ENCODE measurements at places on chromosomes 16 and 17. TPM values are rescaled to one million over a fixed set of nuclear protein-coding genes. Genes with fewer than 3 reads are reported as not detected.
A peak's percentile ranks its signal among the peaks of the same experiment; 100 is the strongest.

CCL7 gene
- not detected for total RNA-seq

USP43 gene
- 11.2 TPM for total RNA-seq

SPIRE2 gene
- total RNA-seq: 12.8 TPM

RNF227 gene
- 1.6 TPM for total RNA-seq

VWA3A gene
- total RNA-seq: 0.17 TPM

CCL3 gene
- not detected for total RNA-seq

RCVRN gene
- total RNA-seq: not detected

ZNF174 gene
- 13.4 TPM for total RNA-seq

TP53TG3F gene
- not detected for total RNA-seq

ZNF469 gene
- 5.1 TPM for total RNA-seq

NACA2 gene
- not detected for total RNA-seq

FCSK gene
- 14.1 TPM for total RNA-seq

LLGL2 gene
- total RNA-seq: 108 TPM

GH1 gene
- not detected for total RNA-seq

ETV4 gene
- total RNA-seq: 83.0 TPM

DNA sequence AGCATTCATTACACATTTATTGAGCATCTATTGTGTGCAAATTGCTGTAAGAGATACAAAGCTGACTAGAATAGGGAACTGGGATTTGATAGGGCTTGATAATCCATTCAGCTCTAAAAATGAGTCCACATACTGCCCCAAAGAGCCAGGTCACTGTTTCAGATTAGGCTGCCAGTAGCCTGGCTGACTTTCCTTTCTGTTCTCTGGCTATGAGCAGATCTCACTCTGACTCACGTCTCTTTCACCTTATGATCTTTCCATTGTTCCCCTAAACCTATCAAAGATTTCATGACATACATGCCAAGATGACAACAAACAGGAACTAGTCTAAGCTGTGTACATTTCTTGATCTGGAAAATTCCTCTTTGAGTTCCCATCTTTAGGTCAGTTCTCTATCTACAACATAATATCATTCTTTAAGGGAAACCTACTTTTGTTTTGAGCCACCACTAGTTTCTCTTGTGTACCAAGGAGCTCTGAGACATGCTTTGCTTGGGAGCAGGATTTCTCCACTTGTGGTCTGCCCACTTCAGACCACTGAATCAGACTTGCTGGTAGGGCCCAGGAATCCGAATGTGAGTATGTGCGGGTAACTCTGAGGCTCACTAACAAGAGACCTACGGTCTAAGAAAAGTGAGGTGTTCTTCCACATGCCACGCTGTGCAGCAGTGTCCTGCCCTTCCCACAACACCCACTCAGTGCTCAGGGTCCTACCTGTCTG is 40.9 kb upstream of the ICAM2 start:
- DNase-seq: no peak

GRCh38 chr17:73765824-73766563 is 121.7 kb upstream of the SDK2 start:
- no peak for DNase-seq

- DNase-seq: no peak
Observed at GRCh38 chr16:48592839-48593429, 17.0 kb downstream of the N4BP1 start.

- peak; percentile 83 for DNase-seq
Observed at GRCh38 chr16:85751698-85752501, 1.0 kb upstream of the C16orf74 start.

- DNase-seq: peak; percentile 5
Observed at GRCh38 chr17:6334386-6334785, 100.5 kb downstream of the AIPL1 start.

DNA sequence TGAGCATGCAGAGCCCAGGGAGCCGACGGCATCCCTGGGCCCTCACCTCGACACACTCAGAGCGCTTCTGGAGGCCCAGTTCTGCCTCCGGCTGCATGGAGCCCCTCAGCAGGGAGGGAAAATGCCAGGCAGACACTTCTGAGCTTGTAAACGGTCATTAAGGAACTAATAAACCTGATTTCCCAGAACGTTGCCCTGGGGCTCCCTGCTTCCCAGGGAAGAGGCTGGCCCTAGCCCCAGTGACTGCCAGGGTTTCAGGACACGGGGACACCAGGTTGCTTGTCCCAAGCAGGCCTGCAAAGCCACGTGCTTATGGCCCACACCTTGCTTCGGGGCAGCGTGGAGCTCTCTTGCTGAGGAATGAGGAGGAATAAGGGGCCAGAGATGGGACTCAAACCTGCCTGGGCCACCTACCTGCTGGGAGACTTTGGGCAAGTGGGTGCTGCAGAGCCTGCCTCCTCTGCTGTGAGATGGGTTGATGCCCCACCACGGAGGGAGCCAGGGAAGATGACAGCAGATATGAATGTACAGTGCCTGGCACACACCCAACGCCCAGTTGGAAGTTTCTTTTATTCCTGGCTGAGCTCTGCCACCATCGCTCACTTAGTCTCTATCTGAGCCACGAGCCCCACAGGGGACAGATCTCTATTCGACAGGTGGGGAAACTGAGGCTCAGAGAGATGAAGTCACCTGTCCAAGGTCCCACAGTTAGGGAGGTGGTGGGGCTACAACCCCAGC is 5.4 kb downstream of the RHBDF2 start:
- no peak for DNase-seq

DNA sequence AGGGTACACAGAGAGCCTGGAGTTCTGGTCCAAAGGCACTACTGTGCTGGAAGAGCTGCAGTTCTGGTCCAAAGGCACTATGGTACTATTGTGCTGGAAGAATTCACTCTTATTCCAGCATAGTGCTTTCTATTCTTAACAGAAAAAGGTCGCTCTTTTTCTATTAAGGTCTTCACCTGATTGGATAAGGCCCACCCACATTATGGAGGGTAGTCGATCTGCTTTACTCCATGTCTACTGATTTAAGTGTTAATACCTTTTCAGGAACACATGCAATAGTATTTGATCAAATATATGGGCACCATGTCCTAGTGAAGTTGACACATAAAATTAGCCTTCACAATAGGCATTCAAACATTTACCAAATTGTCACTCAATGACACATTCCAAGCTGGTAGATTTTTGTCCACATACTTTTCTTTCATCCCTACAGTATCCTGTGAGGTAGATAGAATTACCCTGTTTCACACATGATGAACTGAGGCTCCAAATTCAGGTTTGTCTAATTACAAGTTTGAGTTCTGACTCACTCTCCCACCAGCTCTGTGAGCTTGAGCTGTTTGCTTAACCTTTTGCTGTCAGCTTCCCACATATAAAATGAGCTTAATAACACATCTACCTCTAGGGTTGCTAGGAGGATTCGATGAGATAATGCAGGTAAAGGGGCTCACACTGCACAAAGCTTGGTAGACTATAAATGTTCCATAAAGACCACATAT is 129.9 kb downstream of the AIPL1 start:
- no peak for DNase-seq

GRCh38 chr17:18362698-18363100 is 651 bp downstream of the SHMT1 start:
- peak; percentile 76 for DNase-seq

DNA sequence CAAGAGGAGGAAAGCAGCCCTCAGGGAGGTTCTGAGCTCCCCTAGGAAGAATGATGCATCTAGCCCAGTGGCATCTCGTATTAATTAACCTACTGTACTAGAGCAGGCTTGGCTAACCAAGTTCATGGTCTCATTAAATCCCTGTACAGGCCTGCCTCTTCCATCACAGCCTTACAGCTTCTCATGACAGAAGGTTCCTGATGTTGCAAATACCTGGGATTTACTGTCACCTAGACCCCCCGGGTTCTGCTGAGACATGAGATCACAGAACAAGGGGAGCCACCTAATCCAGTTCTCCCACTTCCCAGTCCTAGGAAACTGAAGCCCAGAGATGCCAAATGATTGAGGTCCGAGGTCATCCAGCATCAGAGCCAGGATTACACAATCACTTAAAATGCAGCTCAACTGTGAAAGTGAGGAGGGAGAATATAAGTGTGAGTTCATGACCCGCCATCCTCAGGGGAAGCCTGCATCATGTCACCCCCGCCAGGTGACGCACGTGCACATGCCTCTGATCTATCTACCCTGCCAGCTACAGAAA is 23.9 kb downstream of the ACLY start:
- no peak for DNase-seq

DNA sequence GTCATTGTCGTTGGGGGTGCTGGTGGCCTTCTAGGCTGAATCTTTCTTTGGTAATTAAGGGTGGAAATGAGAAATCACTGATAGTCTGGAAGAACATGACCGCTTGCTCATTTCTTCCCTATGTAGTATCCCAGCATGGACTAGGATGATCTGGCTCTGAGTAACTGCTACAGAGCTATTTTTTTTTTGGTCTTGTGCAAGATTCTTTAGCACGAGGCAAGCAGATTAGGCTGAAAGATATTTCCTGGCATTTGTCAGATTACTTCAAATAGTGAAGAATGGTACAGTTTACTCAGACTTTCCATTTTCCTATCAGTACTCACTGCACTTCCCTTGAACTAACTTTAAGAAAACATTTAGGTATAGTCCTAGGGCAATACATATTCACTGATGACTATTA is 89.0 kb downstream of the SYCE1L start:
- DNase-seq: no peak

DNA sequence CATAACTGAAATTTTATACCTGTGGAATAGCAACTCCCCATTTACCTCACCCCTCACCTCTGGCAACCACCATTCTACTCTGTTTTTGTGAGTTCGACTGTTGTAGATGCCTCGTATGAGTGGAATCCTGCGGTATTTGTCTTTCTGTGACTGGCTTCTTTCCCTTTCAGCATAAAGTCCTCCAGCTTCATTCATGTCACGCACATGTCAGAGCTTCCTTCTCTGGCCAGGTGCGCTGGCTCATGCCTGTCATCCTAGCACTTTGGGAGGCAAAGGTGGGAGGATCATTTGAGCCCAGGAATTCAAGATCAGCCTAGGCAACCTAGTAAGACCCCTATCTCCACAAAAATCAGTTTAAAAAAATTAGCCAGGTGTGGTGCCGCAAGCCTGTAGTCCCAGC is 278.4 kb downstream of the PARN start:
- DNase-seq: no peak

DNA sequence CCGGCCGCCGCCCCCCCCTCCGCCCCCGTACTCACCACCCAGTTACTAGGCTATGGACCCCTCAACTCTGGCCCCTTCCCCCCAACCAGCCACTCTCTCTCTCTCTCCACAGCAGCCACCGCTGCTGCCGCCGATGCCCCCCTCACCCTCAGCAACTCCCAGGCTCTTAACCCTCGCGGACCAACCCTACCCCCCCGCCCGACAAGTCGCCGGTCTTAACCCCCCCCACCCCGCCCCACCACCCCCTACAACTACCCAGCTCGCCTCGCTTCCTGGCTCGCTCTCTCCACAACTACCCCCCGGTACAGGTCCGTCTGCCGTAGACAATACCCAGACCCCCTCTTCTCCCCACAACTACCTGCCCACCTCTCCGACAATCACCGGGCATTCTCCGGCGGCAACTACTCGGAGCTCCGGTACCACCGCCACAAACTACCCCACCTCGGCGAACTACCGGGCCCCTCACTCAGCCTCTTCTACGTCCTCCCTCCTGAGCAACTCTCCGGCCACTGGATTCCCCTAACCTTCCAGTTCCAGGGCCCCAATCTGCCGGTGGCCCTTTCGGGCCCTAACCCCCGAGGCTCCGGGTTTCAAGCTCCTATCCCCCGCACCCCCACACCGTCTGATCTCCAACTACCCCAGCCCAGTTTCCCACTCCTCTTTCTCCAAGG is 702 bp downstream of the PHF23 start:
- DNase-seq: peak; percentile 73

GRCh38 chr16:47636501-47637099 is 175.5 kb downstream of the PHKB start:
- DNase-seq: no peak

- DNase-seq: no peak
Observed at GRCh38 chr17:59547131-59547915, 18.1 kb upstream of the DHX40 start.

- DNase-seq: no peak
Observed at GRCh38 chr16:1777375-1778199, 4.7 kb upstream of the MRPS34 start.

DNA sequence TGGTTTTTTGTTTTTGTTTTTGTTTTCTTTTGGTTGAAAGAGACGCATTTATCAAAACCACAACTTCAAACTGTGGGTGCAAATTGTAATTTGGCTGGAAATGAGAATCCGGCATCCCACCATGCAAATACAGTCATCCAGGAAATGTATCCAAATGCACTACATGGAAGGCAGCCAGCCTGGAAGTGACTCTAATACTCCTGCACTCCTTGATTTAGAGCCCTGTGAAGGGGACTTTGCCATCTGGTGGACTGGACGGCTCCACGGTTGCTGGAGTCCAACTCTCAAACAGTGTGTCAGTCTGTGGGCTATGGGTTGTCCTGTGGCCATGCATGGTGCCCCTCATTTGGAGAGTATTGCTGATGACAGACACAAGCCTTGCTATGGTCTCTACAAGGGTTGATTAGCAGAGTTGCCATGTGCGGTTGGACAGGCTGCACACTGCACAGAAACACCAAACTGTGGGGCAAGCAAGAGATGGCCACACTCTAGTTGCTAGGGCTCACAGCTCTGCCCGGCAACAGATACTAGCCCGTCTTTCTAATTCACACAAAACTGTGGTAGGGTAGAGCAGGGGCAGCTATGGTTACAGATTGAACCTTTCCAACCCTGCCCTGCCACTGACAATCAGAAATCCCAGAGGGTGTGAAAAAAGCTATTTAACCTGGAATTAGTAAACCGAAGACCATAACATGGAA is 62.4 kb downstream of the VAT1L start:
- no peak for DNase-seq

GRCh38 chr17:17356149-17356930 is 53.2 kb downstream of the NT5M start:
- DNase-seq: peak; percentile 97

- no peak for DNase-seq
Observed at GRCh38 chr16:26768385-26769010, 298.2 kb upstream of the C16orf82 start.

- peak; percentile 73 for DNase-seq
Observed at GRCh38 chr17:17108451-17109049, 66.3 kb downstream of the MPRIP start.
